ENCODE measurements at places on chromosomes 6 and 20.

- no peak for DNase-seq
Measured at GRCh38 chr20:2259731-2260130, 36.1 kb upstream of the TGM3 start.

- no peak for DNase-seq
Measured at GRCh38 chr6:160297310-160297709, 38.7 kb upstream of the SLC22A2 start.

- peak; percentile 78 for DNase-seq
Measured at GRCh38 chr6:142112451-142113061, 20.2 kb upstream of the GJE1 start.

GRCh38 chr6:15754035-15754705 lies 91.3 kb upstream of the DTNBP1 start:
- peak; percentile 80 for DNase-seq

GRCh38 chr20:24723186-24723585 lies 225.9 kb upstream of the CST7 start:
- no peak for DNase-seq

DNA sequence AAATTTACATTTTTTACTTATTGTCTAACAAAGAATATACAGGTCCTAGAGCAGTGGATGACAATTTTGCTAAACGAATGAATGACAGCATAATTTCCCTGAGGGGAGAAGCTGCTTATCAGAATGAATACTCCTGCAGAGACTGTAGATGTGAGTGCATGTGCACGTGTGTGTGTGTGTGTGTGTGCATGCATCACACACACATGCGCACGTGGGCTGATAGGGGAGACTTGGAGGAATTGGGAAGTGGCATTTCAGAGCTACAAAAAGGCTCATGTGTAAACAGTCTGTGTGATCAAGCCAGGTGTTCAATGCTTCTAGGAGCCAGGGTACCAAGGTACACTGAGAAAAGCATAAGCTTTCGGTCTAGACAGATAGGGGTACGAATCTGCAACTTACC lies 93.5 kb upstream of the SASH1 start:
- no peak for DNase-seq

DNA sequence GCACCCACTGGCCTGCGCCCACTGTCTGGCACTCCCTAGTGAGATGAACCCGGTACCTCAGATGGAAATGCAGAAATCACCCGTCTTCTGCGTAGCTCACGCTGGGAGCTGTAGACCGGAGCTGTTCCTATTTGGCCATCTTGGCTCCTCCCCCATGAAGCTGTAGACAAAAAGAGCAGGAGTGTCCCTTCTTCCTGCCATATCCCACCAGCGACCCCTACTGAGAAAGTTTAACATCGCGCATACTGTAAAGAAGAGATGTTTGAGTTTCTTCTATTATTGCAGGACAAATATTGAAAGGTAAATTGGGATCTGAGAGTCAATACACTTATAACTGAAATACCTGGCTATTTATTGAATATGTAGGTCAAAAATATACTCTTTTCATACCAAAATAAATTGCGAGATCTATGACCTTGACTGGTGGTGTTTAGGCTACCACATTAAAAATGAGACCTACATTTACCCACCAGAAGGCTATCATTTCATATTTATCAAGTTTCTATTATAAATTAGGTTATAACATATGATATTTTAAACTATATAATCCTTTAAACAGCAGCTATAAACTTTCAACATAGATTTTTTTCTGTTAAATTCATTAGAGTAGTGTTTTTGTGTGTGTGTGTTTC lies 586.3 kb downstream of the HTR1B start:
- peak; percentile 65 for DNase-seq

GRCh38 chr20:52724541-52724940 lies 247.6 kb upstream of the TSHZ2 start:
- DNase-seq: no peak

DNA sequence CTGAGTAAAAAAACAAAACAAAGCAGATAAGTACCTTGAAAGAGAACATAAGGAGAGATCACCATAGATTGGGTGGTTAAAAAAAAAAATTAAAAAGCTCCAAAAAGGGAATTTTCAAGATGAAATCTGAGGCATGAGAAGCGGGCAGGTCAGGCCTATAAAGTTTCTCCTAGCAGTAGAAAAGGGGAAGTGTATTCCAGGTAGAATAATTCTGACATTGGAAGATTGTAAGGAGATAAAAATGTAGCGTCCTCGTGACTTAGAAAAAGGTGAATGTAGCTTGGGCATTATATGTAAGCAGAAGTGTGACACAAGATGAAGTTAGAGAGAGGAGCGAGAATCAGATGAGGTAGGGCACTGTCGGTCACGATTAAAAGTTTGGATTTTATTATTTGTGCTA lies 9.1 kb upstream of the ADGRB3 start:
- no peak for DNase-seq

- no peak for DNase-seq
Measured at GRCh38 chr6:139965393-139965792, 590.9 kb upstream of the CITED2 start.

GRCh38 chr20:3404402-3404801 lies 3.1 kb downstream of the DNAAF9 start:
- no peak for DNase-seq

GRCh38 chr20:9179867-9180266 lies 111.0 kb downstream of the PLCB4 start:
- no peak for DNase-seq

GRCh38 chr20:54772893-54773642 lies 297.7 kb downstream of the DOK5 start:
- no peak for DNase-seq

DNA sequence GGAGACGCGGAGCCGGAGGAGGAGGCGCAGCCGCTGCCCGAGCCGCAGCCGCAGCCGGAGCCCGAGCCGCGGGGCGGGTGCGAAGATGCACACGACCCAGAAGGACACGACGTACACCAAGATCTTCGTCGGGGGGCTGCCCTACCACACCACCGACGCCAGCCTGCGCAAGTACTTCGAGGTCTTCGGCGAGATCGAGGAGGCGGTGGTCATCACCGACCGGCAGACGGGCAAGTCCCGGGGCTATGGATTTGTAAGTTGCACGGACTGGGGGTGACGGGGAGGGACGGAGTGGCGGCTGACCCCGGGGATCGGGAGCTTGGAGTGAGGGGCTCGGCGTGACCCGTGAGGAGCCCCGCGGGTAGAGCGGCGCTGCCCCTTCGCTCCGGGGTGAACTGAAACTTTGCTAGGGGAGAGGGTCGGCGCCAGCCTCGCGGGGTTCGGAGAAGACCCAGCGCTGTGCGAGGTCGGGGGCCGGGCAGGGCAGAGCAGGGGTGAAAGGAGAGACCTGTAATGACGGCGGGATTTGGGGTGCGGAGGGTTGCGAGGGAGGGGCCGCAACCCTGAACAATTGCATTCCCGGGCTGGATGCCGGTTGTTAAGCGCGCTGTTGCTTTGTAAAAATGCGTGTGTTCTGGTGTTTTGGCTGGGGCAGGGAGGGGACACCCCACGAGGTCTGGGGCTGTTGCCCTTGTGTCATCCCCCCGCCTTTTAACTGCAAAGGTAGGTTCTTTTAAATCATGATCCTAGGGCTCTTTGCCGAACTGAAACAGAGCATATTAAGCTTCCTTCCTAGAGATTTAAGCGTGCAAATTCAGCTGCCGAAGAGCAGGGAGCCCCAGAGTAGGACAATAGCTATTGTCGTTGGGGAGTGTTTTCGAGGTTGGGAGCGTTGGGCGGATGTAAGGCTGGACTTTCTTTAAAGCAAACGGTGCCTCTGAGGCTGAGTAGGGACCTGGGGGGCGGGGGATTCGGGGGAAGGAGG lies 628 bp downstream of the RBM24 start:
- peak; percentile 5 for DNase-seq

DNA sequence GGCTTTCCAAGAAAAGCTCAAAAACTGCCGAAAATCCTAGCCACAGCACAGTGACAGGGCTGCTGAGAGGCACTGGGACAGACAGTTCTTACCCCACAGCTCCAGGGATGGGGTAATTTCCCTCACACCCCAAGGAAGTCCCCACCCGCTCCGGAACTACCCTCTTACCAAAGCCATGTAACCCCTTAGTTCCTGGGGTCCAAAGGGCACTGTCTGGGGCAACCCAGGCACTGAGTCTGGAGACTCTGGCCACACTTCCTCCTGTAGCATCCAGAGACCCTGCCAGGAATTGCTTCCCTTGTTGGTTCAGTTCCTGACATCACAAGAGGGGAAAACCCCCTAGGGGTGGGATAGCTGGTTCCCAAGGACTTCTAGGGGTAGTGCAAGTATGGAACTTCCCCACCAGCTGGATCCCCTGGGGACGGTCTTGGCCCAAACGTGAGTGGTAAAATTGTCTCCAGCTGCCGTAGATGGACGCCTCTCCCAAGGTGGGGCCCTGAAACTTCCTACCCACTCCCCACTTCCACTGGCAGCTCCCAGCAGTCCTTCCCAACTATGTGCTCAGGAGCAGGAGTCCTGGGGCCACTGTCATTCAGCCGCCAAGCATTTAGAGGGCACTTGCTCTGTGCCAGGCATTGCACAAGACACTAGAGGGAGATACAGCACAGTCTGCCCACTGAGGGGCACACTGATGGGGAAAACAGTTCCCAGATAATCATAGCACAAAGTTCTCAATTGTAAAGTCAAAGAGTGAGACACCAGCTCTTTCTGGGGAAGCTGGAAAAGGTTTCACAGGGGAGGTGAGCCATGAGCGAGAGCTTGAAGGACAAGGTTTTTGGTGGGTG lies 17.2 kb upstream of the HCK start:
- DNase-seq: no peak

DNA sequence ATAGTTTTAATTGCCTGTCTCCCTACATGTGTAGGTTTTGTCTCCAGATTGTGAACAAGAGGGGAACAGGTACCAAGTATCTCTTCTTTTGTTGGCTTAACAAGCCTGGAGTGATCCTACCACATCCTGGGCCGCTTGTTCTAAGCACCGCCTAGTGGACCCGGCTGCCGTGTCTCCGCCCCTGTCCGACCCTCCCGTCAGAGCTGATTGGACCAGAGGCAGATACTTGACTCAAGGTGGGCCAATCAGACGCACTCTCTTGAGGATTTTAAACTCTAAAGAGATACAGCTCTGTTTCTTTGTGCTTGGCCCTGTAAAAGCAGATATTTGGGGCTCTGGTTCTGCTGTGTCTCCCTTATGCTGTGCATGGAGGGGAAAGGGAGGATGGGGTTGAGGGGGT lies 68.2 kb downstream of the PRDM1 start:
- no peak for DNase-seq

DNA sequence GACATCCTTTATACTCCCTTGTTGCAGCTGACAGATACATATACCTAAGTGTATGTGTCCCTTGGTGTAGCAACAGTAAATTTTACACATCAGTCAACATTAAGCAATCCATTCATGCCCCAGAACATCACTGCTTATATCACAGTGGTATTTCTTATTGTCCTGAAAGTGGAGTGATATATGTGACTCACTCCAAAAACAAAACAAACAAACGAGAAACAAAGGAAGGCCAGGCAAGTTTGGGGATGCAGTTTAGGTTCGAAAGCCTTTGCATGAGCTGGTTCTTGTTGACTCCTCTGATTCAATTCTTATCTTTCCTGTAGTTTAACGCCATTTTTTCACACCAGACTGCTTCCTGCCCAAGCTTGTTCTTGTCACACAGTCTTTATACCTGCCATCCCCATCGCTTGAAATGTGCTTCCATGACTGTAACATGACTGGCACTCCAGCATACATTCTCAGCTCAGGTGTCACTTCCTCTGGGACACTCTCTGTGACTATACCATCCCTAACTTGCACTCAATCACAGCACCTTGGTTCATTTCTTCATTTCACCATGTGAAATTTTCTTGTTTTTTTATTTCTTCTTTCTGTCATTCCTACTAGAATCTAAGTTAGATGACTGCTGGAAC lies 125.0 kb upstream of the TSHZ2 start:
- peak; percentile 1 for DNase-seq

DNA sequence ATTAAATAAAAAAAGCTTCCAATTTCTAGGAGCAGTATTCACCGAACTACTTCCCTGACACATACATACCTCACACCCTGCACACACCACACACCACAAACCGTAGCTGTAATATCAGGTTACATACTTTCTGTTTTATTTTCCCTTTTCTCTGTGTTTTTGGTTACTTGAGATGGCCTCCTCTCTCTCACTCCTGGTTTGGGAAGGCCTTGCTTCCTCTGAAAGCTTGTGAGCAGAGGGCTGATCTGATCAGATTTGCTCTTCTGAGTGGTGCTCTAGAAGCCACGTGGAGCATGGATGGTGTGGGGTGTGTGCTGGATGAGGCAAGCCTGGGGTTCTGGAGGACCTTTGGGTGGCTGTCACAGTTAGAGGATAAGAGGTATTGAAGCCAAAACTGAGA lies 20.9 kb downstream of the UTRN start:
- DNase-seq: no peak

DNA sequence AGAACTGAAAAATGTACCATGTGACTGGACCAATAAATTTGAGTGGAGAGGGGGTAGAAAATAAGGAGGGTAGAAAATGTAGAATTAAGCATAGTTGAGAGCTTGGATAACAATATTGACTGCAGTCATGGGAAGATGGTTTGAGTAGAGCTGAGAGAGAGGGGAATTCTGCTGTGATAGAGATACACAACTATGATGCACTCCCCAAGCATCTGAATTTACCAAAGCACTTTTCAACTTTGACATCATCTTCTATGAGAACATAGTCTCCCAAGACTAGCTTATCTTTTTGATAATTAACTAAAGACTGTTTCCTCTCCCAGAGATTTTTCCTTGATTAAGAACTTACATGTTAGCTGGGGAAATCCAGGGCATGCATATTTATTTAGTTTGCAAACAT lies 103.1 kb downstream of the TNFRSF21 start:
- DNase-seq: peak; percentile 84

DNA sequence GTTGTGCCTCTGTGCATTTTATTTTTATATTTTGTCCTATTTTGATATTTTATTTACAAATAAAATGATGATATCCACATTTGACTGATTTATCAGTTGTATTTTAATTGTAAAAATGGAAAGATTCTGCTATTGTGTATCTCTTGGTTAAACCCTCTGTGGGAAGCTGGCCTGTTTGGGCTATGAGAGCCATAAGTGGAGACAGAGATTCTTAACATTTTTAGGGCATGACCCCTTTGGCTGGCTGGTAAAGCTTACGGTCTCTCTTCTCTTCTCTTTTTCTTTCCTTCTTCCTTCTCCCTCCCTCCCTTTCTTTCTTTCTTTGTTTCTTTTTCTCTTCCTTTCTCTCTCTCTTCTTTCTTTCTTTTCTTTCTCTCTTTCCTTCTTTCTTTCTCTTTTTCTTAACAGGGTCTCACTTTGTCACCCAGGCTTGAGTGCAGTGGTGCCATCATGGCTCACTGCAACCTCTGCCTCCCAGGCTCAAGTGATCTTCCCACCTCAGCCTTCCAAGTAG lies 172.3 kb upstream of the CDYL start:
- no peak for DNase-seq

All from renal cortical epithelial cell (primary cell).